T-cell (primary cell): ENCODE measurements at places on chromosomes 4 and X.

- DNase-seq, result no peak
These were observed 102.3 kb upstream of the NUDT6 start for GRCh38 chr4:123024710-123025109.

- no peak for DNase-seq
These were observed 102.6 kb downstream of the PRDM5 start for GRCh38 chr4:120819805-120820437.

- no peak for DNase-seq
These were observed 146.2 kb downstream of the PCDH7 start for GRCh38 chr4:30866346-30866745.

GRCh38 chrX:52558140-52558539 is 41.3 kb upstream of the XAGE1B start:
- DNase-seq, result no peak

DNA sequence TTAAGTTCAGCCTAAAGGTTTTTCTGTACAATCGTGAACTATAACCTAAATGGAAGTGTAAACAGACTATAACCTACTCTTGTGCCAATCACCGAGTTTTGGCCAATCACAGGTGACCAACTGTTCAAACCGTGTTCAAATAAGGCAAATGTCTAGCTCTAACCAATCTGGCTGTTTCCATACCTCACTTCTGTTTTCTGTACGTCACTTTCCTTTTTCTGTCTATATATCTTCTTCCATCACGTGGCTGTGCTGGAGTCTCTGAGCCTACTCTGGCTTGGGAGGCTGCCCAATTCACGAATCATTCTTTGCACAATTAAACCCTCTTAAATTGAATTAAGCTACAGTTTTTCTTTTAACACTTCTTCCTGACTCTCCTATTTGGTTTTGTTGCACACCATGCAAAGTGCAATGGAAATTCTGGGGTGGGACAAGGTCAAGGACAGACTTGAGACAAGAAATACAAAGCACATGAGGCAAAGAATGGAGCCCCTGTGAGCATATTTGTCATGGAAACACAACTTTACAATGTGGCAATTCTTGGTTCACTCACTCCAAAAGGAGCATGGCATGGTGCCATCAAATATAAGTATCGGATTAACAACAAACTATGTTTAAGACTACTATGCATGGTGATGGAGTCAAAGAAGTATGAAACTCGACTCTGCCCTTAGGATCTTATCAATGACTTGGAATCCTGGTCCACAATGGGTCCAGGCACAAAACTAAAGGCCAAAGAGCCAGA is 115.7 kb upstream of the FAM9B start:
- DNase-seq, result no peak

- no peak for DNase-seq
These were observed 3.5 kb downstream of the SH3KBP1 start for GRCh38 chrX:19883878-19884277.

DNA sequence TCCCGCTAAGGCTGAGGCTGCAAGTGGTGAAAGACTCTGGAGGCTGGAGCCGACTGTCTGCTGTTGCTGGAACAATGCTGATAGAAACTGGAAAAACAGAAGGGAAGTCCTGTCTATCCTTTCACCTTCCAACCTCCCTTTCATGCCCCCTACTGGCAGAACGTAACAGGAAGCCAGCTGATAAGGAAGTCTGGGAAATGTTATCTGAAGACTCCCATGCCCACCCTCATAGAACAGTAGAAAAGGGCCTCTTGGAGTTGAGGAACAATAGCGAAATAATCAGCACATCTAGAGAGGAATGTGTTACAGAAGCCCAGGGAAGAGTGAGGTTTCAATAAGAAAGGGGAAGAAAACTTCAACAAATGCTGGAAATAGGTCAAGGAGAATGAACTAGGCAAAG is 117.1 kb upstream of the DKK2 start:
- DNase-seq, result no peak

DNA sequence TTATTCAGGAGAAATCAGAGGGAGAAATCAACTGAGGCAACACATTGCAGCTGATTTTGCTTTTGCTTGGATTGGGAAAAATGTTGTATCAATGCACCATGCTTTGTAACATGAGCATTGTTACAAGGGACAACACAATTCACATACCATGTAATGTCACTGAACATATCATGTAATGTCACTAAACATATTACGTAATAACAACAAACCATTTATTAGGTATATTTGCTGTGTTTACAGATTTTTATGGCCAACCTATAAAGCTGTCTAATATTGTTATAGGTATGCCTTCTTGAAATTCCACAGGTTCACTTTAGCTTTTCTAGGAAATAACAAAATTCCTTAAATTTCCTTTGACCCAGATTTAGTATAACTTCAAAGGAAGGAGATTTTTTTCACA is 5.0 kb upstream of the HERC3 start:
- no peak for DNase-seq

GRCh38 chr4:131339137-131339536 is 1810.0 kb upstream of the PCDH10 start:
- no peak for DNase-seq

GRCh38 chr4:103429283-103429682 is 231.1 kb upstream of the CENPE start:
- no peak for DNase-seq

DNA sequence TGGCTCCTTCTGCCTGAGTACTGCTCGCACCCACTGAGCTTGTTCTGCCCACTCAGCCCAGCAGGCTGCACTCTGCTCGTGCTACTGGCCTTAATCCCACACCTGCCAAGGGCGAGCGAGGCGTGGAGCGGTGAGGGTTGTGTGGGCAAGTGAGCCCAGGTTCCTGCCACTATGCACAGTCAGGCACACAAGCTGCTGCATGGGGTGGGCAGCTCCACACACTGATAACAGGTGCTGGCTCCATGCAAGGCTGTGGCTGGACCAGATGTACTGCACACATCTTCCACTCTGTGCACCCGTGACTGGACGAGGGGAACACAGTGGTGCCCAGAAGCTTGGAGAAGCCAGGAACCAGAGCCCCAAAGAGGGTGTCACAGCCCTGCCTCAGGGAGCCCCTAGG is 184.3 kb upstream of the NUDT6 start:
- DNase-seq, result no peak

DNA sequence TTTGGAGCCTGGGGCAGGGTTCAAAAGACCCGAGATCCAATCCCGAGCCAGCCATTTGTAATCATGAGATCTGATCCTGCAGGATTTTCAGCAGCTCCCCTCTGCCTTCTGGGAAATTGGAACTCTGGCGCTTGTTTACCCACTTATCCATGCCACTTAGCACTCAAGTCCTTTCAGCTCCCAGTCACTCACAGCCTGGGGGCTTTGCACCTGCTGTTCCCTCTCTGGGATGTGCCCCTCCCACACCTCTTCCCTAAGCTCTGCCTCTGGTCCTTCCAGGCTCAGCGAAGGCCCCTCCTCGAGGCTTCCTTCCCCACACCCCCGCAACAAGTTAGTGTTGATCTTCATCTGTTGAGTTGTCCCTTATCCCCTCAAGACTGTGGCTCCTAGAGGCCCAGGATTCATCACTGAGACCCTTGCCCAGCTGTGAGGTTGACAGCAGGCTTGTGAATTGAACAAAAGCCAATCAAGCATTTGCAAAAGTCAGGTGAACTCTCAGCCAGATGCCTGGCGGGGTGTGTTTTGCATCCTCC is 99.1 kb upstream of the AFAP1 start:
- no peak for DNase-seq

GRCh38 chr4:168710353-168710946 is 213.6 kb downstream of the PALLD start:
- DNase-seq, result no peak

DNA sequence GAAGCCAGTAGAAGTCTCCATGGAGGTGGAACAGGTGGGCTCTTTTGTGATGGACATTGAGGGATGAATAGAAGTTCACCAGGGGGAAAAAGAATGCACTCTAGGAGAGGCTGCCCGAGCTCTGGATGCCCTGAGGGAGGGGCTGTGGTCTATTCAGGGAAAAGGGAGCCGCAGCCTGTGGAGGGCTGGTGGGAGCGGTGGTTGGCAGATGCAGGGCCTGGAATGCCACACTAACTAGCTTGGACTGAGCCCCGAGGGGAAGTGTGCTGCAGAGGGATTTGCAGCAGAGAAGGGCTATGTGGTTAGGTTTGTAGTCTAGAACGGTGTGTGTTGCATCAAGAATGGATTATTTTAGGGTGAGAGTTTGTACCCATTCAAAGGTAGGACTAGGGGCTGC is 29.5 kb upstream of the PSAPL1 start:
- DNase-seq, result no peak

GRCh38 chrX:16839219-16839851 is 30.8 kb downstream of the RBBP7 start:
- DNase-seq, result no peak

GRCh38 chrX:77431227-77431626 is 16.0 kb upstream of the FGF16 start:
- no peak for DNase-seq

GRCh38 chr4:70842761-70843435 is 3.2 kb upstream of the GRSF1 start:
- no peak for DNase-seq

- DNase-seq, result no peak
These were observed 65.5 kb downstream of the SH3RF1 start for GRCh38 chr4:169205075-169205743.

DNA sequence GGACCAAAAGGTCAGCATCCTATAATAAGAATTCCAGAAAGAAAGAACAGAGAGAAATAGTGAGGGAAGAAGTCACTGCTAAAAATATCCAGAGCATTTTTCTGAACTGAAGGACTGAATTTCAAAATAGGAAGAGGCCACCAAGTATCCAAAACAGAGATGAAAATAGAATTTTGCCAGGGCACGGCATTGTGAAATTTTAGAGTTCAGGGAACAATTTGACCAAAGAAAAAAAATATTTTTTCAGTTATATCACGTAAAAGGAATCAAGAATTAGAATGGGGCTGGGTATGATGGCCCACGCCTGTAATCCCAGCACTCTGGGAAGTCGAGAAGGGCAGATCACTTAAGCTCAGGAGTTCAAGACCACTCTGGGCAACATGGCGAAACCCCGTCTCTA is 65.4 kb downstream of the FGFBP1 start:
- DNase-seq, result no peak
